ENCODE measurements at places on chromosomes 3 and 15. TPM values are rescaled to one million over a fixed set of nuclear protein-coding genes. Genes with fewer than 3 reads are reported as not detected.
A peak's percentile ranks its signal among the peaks of the same experiment; 100 is the strongest.

DAZL gene
- 124 TPM for polyA plus RNA-seq

ISLR gene
- 73.7 TPM for polyA plus RNA-seq

FOXL2 gene
- 1.3 TPM for polyA plus RNA-seq

GRCh38 chr15:34266751-34267150 lies 41.9 kb downstream of the EMC4 start:
- DNase-seq: no peak

- DNase-seq: no peak
Measured at GRCh38 chr3:185251272-185251671, 2.6 kb downstream of the EHHADH start.

PLIN1 gene
- 13.5 TPM for polyA plus RNA-seq

- DNase-seq: no peak
Measured at GRCh38 chr3:167808910-167809309, 73.4 kb downstream of the SERPINI1 start.

- DNase-seq: no peak
Measured at GRCh38 chr3:55147406-55147805, 219.5 kb upstream of the LRTM1 start.

DNA sequence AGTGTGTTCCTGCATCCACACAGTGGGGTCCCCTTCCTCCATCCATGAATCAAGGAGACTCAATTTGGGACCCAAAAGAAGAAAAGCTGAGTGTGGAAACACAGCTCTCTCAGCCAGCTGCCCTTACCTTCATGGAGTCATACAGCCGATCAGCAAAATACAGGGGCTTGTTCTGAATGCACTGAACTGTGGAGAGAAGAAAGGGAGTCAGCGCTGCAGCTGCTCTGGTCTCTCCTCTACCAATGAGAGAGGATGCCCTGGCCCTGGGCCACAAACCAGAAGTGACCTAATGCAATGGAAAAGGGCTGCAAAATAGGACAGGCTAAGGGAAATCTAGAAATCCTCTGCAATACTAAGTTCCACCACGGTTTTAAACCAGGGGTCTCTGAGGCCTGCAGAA lies 46.7 kb downstream of the ANXA2 start:
- no peak for DNase-seq

GRCh38 chr15:63277893-63278456 lies 570 bp downstream of the APH1B start:
- DNase-seq: peak; percentile 32

- DNase-seq: no peak
Measured at GRCh38 chr3:56087451-56088053, 380.7 kb downstream of the ERC2 start.

DNA sequence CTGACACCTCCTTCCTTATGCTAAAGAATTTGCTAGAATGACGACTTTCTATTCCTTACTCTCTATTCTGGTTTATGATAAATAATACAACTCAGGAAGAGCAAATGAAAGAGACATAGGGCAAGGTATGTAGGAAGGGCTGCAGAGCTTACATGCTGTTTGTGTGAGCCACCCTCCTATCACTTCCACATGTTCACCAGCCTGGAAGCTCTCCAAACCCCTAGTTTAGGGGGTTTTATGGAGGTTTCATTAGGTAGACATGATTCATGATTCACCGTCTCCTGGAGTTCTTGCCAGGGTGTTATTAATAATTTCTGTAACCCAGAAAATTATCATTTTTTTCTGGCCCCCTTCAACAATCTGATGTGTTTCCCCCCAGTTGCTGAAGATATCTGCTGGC lies 172.1 kb upstream of the COL8A1 start:
- no peak for DNase-seq
